Naive thymus-derived CD4-positive, alpha-beta T cell (primary cell): ENCODE measurements at places on chromosomes 3 and 15. TPM values are rescaled to one million over a fixed set of nuclear protein-coding genes. Genes with fewer than 3 reads are reported as not detected.

DNA sequence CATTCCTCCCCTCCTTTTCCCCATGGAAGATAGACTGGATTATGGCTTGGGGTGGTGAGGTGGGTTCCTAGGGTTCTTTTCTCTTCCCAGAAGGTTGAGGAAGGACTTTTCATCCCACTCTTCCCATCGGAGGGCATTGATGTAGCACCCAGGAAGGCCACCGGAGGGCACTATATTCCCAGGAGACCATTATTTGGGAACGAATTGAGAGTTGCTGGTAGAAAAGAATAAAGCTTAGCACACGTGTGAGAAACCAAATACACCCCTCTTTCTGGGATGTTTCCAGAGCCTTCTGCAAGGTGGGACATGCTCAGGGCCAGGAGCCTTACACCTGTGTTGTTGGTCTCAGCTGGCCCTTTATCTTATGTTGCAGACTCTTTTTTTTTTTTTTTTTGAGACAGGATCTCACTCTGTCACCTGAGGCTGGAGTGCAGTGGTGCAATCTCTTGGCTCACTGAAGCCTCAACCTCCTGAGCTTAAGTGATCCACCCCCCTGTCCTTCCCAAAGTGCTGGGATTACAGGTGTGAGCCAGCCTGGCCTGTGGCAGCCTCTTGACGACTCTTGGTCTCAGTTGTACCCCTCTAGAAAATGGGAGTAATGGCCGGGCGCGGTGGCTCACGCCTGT, 6.3 kb upstream of the CDC25A start:
- no peak for DNase-seq

DNA sequence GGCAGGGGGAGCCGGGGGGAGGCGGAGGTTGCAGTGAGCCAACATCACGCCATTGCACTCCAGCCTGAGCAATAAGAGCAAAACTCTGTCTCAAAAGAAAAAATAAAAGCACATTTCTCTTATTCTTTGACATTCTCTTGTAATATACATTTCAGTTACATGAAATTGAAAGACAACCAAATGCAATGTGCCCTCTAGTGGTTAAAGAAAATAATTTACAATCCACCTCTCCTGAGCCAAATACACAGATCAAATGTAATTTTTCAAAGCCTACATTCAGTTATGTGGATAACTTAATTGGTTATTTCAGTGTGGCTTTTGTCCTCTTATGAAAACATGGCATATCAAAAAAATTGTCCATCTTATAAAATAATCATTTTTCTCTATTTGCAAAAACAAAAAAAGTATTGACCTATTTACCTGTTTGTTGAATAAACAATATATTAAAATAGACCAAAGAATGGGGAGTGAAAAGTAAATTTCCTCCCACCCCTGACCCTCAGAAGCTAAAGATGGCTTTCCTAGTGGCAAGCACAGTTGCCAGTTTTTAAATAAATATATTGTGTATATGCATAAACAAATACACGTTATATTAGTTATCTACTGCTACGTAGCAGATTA, 14.2 kb upstream of the U2SURP start:
- peak; percentile 13 for DNase-seq

DNA sequence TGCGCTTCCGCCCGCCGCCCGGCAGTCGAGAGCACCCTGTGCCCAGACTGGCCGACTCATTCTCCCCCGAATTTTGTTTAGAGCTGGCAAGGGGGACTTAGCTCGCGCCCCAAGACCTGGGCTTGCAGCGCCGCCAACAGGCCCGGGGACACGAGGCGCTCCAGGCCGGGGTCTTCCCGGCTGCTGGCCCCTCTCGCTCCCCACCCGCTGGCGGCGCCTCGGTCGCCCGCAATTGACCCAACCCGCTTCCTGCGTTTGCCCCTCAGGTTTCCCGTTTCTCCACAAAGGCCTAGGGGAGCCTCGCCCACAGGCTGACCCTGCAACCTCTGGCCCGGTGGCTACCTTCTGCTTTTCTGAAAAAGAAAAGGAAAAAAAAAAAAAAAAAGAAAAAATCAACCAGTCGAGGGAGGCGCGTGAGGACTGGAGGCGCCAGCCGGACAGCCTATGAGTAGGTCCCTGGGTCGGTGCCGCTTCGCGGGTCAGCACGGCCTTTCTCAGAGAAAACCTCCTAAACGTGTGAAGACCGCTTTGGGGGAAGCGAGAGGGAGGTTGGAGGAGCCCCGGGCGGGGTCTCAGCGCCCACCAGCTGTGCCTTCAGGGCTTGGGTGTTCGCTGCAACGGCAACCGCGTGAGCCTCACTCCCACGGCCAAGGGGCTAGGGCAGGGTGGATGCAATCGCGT, 7.2 kb downstream of the FOXL2 start:
- DNase-seq = no peak

GRCh38 chr3:133479895-133480669, 80.2 kb downstream of the BFSP2 start:
- no peak for DNase-seq

DNA sequence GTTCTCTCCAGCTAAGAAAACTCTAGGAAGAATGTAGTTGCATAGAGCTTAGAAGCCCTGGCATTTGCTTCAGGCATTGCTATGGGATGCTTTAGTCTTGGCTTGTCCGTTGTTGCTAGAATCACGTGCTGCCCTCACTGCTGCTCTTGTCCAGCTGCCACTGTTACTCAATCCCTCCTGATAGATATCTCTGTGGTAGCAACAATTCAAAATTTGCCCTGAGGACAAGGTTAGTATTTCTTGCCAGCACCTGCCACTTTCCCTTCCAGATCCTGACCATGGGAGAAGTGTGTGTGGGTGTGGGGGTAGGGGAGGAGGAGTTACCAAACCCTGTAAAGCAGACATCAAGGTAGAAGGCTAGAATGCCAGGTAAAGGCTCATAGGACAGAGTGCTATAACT, 113.8 kb downstream of the PPM1L start:
- DNase-seq = no peak

GRCh38 chr3:57030721-57031120, 29.7 kb upstream of the SPATA12 start:
- no peak for DNase-seq

- DNase-seq = no peak
Observed at GRCh38 chr3:178546079-178546478, 9.8 kb downstream of the KCNMB2 start.

- DNase-seq = no peak
Observed at GRCh38 chr3:197820550-197821335, 29.7 kb downstream of the LRCH3 start.

DNA sequence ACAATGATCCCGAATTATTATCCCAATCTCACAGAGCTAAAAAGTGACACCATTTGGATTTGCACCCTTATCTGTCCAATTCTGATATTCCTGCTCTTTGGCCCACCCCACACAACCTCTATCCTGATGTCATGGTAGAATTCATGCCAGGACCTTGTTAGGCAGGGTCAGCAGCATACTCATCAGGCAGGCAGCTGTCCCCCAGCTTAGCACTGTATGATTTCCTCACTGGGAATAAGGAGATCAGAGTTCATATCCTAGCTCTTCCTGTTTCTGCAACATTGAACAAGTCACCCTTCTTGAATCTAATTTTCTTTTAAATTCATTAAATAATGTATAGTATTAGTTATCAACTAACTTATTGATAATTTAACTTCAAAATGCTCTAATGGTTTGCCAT, 12.0 kb upstream of the C3orf80 start:
- DNase-seq = no peak

DNA sequence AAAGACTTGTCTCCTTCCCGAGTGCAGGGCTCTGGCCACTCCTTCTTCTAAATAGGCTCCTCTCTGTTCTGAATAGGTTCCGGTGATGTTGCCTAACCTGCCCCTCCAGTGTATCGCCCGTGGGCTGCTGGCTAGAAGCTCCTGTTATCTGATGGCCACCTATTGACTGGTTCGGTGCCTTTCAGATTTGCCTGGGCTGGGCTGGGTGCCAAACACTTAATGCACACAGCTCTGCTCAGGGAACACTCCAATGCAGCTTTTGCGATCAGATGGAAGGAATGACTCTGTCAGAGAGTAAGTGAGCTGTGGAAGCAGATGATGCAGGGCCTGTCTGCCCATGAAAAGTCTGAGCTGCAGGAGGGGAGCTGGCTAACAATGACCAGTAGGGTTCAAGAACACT, 112.9 kb downstream of the CORO2B start:
- DNase-seq = no peak

GRCh38 chr15:78811825-78812183, 540 bp upstream of the ADAMTS7 start:
- no peak for DNase-seq

DNA sequence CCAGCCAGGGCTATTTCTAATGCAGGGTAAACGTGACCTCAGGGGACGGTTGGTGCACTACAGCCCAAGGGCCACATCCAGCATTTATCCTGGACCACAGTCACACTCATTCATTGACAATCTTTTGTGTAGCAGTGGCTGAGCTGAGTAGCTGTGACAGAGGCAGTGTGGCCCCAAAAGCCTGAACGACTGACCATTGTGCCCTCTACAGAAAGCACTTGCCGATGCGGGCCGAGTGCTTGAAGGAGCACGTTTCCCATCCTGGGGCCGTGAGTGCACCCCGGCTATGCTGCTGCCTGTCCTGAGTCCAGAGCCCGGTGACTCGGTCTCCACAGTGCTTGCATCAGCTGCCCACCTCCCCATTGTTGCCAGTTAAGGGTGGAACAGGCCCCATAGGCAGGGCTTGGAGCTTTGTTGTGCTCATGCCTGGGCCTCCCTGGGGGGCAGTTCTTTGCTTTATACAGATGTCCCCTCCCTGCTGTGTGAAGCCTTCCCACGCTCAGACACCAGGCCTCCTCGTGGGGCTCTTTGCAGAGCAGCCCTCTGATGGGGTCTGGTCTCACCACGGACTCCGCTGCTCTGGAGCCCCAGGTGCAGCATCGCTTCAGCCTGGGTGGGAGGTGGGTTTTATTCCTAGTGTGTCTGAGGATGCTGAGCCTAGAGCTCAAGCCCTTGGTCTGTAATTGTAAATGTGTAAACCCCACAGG, 13.0 kb upstream of the SNRPA1 start:
- no peak for DNase-seq

GRCh38 chr15:29135702-29136646, 133.6 kb downstream of the NSMCE3 start:
- peak; percentile 4 for DNase-seq

GRCh38 chr3:127991251-127991650, 61.0 kb upstream of the SEC61A1 start:
- DNase-seq = no peak

DNA sequence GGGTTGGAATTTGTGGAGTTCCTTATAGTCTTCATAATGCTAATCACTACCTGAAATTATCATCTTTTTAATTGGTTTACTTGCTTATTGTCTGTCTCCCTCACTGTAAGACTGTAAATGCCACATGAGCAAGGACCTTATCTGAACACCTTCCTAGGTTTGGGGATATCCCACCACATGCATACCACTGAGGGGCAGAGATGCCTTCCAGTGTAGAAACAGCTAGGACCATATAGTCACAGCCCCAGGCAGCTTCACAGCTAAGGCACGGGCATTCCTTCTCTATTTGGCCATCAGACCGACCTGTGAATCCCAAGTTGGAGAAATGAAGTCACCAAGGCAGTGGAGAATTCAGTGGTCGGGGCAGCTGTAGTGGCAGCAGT, 28.6 kb downstream of the PAQR9 start:
- no peak for DNase-seq

GRCh38 chr3:99951701-99952100, 134.0 kb downstream of the CMSS1 start:
- no peak for DNase-seq

DNA sequence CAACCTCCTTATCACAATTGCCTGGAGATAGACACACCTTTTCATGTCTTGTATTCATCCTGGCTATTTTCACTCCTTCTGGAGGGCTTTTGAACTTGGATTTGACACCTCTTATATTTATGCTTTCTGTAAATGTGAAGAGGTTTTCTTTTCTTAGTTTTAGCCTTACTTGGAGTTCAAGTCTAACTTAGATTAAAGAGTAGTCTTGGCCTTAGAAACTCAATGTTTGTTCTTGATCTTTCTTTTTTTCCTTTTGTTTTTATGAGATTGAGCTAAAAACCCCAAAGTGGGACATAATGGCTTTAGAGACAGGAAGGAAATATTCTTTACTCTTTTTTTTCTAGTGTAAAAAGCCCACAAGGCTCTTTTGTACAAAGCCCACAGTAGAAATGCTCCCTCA, 1054.9 kb downstream of the ROBO1 start:
- no peak for DNase-seq

GRCh38 chr15:70947351-70948335, 55.0 kb downstream of the LRRC49 start:
- no peak for DNase-seq

DNA sequence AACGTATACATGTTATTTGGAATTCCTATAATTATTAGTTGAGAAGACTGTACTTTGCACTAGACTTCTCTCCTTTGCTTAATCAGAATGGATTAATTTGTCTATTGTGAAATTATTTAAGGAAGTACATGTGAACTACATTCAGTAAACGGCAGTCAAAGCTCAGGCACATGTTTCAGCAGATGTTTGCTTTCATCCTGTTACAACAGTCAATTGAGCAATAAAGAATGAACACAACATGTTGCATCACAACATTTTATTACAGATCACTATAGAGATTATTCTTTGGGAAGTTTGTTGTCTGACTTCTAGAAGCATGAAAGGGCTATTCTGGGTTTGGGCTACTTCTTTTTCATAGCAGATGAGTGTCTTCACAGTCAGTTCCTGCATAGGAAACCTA, 39.2 kb downstream of the RAB27A start:
- no peak for DNase-seq

DNA sequence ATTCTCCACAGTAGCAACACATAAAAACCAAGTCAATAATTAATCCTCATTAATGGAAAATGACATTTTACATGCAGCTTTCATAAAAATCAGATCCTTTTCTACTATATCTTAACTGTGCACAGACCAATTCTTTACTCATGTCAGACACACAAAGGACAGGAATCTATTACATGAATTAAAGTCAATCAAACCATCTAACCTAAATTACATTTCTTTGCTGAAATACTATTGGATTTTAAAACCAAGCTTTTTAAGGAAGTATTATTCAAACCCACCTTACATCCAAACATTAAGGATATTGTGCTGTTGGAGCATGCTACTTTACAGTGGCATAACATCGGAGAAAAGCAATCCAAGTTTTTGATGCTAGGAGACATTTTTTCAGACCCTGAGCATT, 72.8 kb downstream of the DLG1 start:
- DNase-seq = no peak

Gene ZNF592
- 37.6 TPM for total RNA-seq

Gene ACP3
- total RNA-seq = 19.0 TPM

Gene CYP1A2
- not detected for total RNA-seq

Gene SAMMSON
- total RNA-seq = not detected in 2 replicates

Gene TNFSF10
- total RNA-seq = 10.8 TPM

Gene RBSN
- 39.0 TPM for total RNA-seq

Gene ZBED2
- 51.8 and 52.1 TPM in 2 replicates for total RNA-seq

Gene MYRIP
- total RNA-seq = not detected

Gene ATP13A4
- 2.8 TPM for total RNA-seq

Gene CNTN4
- total RNA-seq = not detected

Gene SLC38A3
- not detected for total RNA-seq

Gene LRRC2
- not detected for total RNA-seq

Gene KNG1
- not detected for total RNA-seq

Gene ATP13A3
- total RNA-seq = 58.4 TPM

Gene CSK
- total RNA-seq = 300 TPM

Gene CSTA
- 0.81 TPM for total RNA-seq

Gene TM4SF1
- not detected for total RNA-seq

Gene CCR8
- 1.3 TPM for total RNA-seq

Gene MASP1
- total RNA-seq = not detected
